Upper lobe of right lung (tissue), 1 donor: ENCODE measurements at places on chromosomes 16 and 17. TPM values are rescaled to one million over a fixed set of nuclear protein-coding genes. Genes with fewer than 3 reads are reported as not detected.

Gene CDK3
- total RNA-seq, result 9.6 TPM

- DNase-seq, result peak; percentile 91
These were observed 6.7 kb downstream of the CCDC57 start for GRCh38 chr17:82205720-82206508.

- peak; percentile 85 for DNase-seq
These were observed 10.9 kb downstream of the RARA start for GRCh38 chr17:40319651-40320540.

Gene KCNH6
- not detected for total RNA-seq

DNA sequence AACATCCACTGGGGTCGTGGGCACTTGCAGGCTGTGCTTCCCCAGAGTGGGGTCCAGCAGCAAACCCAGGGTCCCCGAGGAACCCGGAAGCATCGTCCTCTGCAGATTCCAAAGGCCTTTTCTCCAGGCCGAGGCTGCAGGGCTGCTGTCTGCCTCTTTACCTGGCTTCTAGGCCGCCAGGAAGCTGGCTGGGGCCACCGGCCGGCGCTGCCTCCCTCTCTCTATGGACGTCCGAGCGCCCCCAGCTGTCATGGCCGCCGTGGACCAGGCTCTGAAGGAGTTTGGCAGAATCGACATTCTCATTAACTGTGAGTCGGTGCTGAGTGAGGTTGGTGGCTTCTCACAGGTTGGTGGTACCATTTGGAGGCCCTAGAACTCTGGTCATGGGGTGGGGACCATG is 5.6 kb downstream of the DECR2 start:
- DNase-seq, result no peak

Gene HSPB9
- not detected for total RNA-seq

GRCh38 chr17:77569846-77570564 is 388.5 kb upstream of the TNRC6C start:
- DNase-seq, result peak; percentile 54

- no peak for DNase-seq
These were observed 11.3 kb downstream of the KATNIP start for GRCh38 chr16:27561216-27561615.

Gene FBXW10B
- 1.4 TPM for total RNA-seq

DNA sequence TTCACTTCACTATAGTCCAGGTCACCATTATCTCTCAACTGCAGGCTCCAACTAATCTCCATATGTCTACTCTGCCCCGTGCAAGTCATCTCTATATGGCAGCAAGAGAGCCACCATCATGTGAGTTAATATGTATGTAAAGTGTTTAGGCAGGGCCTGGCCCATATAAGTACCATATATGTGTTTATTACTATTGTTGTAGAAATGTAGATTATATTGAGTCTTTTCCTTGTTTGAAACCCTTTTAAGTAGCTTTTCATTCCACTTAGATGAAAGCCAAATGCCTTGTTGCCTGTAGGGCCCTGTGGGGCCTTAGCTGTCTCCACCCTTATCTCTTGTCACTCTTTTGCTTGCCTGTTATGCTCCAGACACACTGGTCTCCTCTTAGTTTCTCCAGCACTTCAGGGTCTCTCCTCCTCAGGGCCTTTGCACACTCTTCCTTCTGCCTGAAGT is 164.0 kb downstream of the PHKB start:
- no peak for DNase-seq

DNA sequence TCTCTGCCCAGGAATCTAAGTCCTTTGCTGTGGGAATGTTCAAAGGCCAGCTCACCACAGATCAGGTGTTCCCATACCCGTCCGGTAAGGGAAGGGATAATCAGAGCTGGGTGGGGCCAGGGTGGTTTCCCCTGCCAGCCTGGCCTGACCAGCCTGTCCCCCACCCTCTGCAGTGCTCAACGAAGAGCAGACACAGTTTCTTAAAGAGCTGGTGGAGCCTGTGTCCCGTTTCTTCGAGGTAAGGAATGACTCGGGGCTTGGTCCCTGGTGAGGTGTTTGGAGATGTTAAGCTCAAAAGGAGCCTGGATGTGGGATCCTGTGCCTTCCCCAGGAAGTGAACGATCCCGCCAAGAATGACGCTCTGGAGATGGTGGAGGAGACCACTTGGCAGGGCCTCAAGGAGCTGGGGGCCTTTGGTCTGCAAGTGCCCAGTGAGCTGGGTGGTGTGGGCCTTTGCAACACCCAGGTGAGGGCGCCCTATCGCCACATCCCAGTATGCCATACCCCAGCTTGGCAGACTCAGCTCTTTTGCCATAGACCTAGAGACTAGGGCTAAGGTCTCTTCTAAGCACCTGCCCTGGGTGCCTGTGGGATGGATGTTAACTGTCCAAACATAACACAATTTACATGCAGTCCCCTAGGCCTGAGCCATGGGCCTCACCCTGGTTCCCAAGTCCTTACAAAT is 997 bp downstream of the ACADVL start:
- peak; percentile 84 for DNase-seq
